B cell (primary cell): ENCODE measurements at places on chromosomes 4 and X. TPM values are rescaled to one million over a fixed set of nuclear protein-coding genes. Genes with fewer than 3 reads are reported as not detected.

Gene GAGE12F
- total RNA-seq: not detected in 2 replicates

Gene SPATA4
- not detected in 2 replicates for total RNA-seq

Gene CT45A1
- not detected in 2 replicates for total RNA-seq

Gene NDUFA1
- 32.8 and 39.5 TPM in 2 replicates for total RNA-seq

Gene BTC
- total RNA-seq: not detected in 2 replicates

Gene ZAR1
- not detected in 2 replicates for total RNA-seq

Gene SYTL4
- total RNA-seq: not detected in 2 replicates

Gene DCUN1D4
- 39.7 and 45.8 TPM in 2 replicates for total RNA-seq
